Activated CD4-positive, alpha-beta memory T cell treated with anti-CD3 and anti-CD28 coated beads for 36 hours (primary cell): ENCODE measurements at places on chromosomes 11 and 22. TPM values are rescaled to one million over a fixed set of nuclear protein-coding genes. Genes with fewer than 3 reads are reported as not detected.

- peaks cover 9% of the 10 kb centered on the region for H3K27me3 ChIP-seq
- H3K36me3 ChIP-seq: no peaks in the 10 kb centered on the region
- no peak for DNase-seq
- H3K4me1 ChIP-seq: no peaks in the 10 kb centered on the region
Observed at GRCh38 chr11:86984701-86985100, 29.5 kb upstream of the FZD4 start.

- H3K4me1 ChIP-seq: no peaks in the 10 kb centered on the region
- no peak for DNase-seq
- peaks cover 9% of the 10 kb centered on the region for H3K27me3 ChIP-seq
- H3K27ac ChIP-seq: no peak overlapping the region
- H3K4me3 ChIP-seq: no peak overlapping the region
Observed at GRCh38 chr22:36797374-36797773, 19.5 kb downstream of the PVALB start.

GRCh38 chr11:6233984-6234386, 451 bp downstream of the FHIP1B start:
- H3K27me3 ChIP-seq: no peaks in the 10 kb centered on the region
- DNase-seq: no peak
- peaks cover 41% of the 10 kb centered on the region for H3K4me1 ChIP-seq
- peak overlapping the region; percentile 91 for H3K27ac ChIP-seq

GRCh38 chr11:24521601-24522000, 24.7 kb downstream of the LUZP2 start:
- H3K27me3 ChIP-seq: no peaks in the 10 kb centered on the region
- DNase-seq: no peak
- no peak overlapping the region for H3K27ac ChIP-seq
- H3K4me1 ChIP-seq: no peaks in the 10 kb centered on the region

DNA sequence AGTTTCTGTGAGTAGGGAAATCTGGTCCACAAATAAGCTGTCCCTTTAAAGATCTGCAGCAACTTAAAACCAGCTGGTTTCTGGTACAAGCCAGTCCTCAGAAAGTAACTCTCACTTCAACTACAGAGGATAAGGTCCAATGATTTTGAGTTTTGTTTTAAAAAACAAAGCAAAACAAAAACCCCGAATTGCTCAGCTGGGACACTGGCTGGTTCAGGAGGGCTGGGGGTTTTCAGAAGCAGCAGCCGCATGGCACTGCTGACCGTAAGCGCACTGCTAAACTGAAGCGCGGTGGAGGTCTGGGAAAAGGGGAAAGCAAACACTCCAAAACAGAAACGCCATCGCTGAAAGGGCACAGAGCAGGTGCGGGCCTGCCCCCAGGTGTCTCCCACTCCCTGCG, 59.7 kb downstream of the MICAL3 start:
- H3K27ac ChIP-seq: no peak overlapping the region
- peaks cover 6% of the 10 kb centered on the region for H3K4me1 ChIP-seq
- no peaks in the 10 kb centered on the region for H3K27me3 ChIP-seq
- no peak for DNase-seq

DNA sequence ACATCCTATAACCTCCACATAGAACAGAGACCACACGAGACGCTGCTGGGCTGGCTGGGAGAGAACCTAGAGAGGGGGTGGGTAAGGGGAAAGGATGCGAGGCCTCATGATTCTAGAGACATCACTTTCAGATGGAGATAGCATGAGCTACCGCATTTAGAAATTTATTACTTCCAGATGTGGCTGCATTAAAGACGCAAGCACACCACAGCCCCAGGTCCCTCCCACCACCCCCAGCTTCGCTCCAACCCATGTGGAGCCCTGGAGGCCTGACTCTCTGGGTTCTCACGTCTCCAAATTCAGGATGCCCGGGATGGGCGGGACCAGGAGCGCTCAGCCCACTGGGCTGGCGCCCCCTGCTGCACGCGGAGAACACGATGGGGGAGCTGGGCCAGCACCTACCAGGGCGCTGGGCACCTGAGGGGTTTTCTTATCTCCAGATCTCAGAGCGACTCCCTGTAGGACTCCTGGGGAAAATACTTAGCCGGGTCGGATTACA, 13.6 kb downstream of the MRPL21 start:
- DNase-seq: no peak
- H3K4me1 ChIP-seq: peaks cover 2% of the 10 kb centered on the region
- H3K27ac ChIP-seq: no peak overlapping the region
- no peak overlapping the region for H3K4me3 ChIP-seq

GRCh38 chr11:123405123-123405592, 24.9 kb upstream of the GRAMD1B start:
- peaks cover 6% of the 10 kb centered on the region for H3K27me3 ChIP-seq
- no peaks in the 10 kb centered on the region for H3K36me3 ChIP-seq
- H3K4me3 ChIP-seq: no peak overlapping the region
- DNase-seq: no peak
- H3K4me1 ChIP-seq: peaks cover 33% of the 10 kb centered on the region

GRCh38 chr11:10441652-10442503, 13.2 kb upstream of the AMPD3 start:
- no peaks in the 10 kb centered on the region for H3K36me3 ChIP-seq
- DNase-seq: peak; percentile 51
- no peaks in the 10 kb centered on the region for H3K27me3 ChIP-seq
- H3K4me1 ChIP-seq: peaks cover 25% of the 10 kb centered on the region
- peak overlapping the region; percentile 69 for H3K27ac ChIP-seq
- no peak overlapping the region for H3K4me3 ChIP-seq

DNA sequence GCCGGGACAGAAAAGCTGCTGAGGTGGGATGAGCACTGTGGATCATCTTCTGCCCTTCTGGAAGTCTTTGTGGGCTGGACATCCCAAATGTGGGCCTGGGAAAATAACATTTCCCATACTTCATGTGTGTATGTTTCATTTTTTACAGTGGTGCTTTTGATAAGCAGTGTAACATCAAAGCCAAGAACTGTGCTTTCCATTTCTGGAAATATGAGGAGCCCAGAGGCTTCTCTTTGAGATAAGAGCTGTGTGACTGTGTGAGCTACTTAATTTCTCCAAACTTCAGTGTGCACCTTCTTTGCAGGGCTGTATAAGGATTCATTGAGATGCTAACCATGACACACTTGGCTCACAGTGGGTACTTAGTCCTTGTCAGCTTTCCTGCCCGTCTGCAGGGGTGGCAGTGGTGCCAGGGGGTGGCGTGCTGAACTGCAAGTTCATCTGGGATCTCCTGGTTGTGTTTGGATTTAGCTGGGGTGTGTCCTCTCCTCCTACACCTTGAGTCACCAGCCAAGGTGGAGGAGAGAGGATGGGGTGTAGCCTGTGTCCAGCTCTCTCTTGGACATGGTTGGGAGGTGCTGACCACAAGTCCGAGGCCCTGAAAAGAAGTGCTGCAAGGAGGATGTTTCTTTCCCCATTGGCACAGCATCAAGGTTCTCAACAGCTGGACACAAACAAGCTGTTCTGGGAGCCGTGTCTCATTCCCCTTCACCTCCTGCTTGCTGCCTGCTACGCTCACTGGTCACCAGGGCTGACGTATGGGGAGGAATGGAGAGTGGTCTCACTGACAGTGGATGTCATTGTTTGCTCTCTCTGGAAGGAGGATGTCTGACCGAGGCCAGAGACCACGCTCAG, 139.4 kb downstream of the TEAD1 start:
- no peak for DNase-seq
- no peak overlapping the region for H3K4me3 ChIP-seq
- H3K4me1 ChIP-seq: peaks cover 14% of the 10 kb centered on the region
- H3K27me3 ChIP-seq: peaks cover 23% of the 10 kb centered on the region
- H3K27ac ChIP-seq: no peak overlapping the region

- H3K4me3 ChIP-seq: no peak overlapping the region
- H3K27ac ChIP-seq: no peak overlapping the region
- no peaks in the 10 kb centered on the region for H3K27me3 ChIP-seq
- H3K36me3 ChIP-seq: peaks cover 21% of the 10 kb centered on the region
- H3K4me1 ChIP-seq: peaks cover 15% of the 10 kb centered on the region
Observed at GRCh38 chr11:88315981-88316441, 21.5 kb downstream of the CTSC start.

GRCh38 chr11:17683377-17684161, 35.8 kb upstream of the MYOD1 start:
- H3K4me1 ChIP-seq: no peaks in the 10 kb centered on the region
- H3K36me3 ChIP-seq: no peaks in the 10 kb centered on the region
- H3K27ac ChIP-seq: no peak overlapping the region
- peaks cover 9% of the 10 kb centered on the region for H3K27me3 ChIP-seq

GRCh38 chr11:64924910-64925284, 408 bp downstream of the PPP2R5B start:
- H3K27me3 ChIP-seq: no peaks in the 10 kb centered on the region
- peaks cover 15% of the 10 kb centered on the region for H3K4me1 ChIP-seq
- peak; percentile 42 for DNase-seq
- H3K4me3 ChIP-seq: peak overlapping the region; percentile 85
- H3K36me3 ChIP-seq: peaks cover 2% of the 10 kb centered on the region

GRCh38 chr11:32659672-32660071, 76.0 kb downstream of the EIF3M start:
- H3K27ac ChIP-seq: no peak overlapping the region
- peaks cover 10% of the 10 kb centered on the region for H3K4me1 ChIP-seq
- no peaks in the 10 kb centered on the region for H3K36me3 ChIP-seq
- peaks cover 25% of the 10 kb centered on the region for H3K27me3 ChIP-seq

DNA sequence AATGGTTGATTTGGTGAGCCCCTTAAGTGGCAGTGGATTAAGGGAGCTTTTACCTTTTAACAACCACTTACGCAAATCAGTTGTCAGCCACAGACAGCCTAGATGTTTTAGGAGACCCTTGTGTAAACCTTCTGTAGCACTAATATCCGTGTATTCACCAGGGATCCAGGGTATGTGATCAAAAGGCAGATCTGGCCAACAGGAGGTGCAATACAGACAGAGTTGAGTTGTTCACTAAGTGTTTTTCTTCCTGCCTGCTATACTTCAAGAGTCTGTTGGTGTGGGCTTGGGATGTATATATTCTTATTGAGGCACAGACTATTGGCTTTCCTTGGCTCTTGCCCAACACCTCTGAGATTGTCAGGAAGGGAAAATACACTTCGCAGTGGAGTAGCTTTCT, 175.1 kb downstream of the FAT3 start:
- H3K36me3 ChIP-seq: no peaks in the 10 kb centered on the region
- H3K27me3 ChIP-seq: no peaks in the 10 kb centered on the region
- no peak overlapping the region for H3K27ac ChIP-seq
- DNase-seq: no peak

DNA sequence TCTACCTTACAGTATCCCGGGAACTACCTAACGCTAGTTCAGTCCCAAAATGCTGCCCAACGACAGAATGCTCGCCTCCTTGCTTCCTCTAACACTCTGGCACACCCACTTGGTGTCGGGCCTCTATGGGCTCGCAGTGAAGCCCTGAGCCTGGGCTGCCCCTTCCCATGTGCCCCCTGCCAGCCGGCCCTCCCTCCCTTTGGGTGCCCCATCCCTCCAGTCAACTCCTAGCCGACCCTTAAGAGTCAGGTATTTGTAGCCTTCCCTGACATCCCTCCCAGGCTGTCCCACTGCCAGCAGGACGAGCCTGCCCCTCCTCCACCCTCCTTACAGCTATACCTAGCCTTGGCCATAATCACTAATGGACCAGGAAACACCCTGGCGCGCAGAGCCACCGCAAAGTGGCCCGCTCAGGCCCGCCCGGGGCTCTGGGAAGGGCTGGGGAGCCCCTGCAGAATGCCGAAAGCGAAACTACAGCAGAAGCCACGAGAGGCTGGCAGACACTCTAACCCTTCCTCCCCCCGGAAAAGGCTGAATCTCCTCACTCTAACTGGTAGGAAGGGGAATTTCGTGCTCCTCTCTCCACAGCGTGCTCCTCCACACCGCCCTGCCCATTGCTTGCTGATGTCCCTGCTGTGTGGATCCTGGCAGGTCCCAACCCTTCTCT, 8.2 kb downstream of the CBX7 start:
- H3K4me1 ChIP-seq: peaks cover 31% of the 10 kb centered on the region
- peak; percentile 73 for DNase-seq
- H3K27me3 ChIP-seq: no peaks in the 10 kb centered on the region
- peak overlapping the region; percentile 87 for H3K4me3 ChIP-seq

- no peak overlapping the region for H3K4me3 ChIP-seq
- peaks cover 2% of the 10 kb centered on the region for H3K4me1 ChIP-seq
- H3K36me3 ChIP-seq: no peaks in the 10 kb centered on the region
- H3K27ac ChIP-seq: no peak overlapping the region
Observed at GRCh38 chr11:71425860-71426259, 22.3 kb downstream of the DHCR7 start.

Gene OR10D3
- total RNA-seq: not detected

Gene SEPTIN3
- 2.8 TPM for total RNA-seq

Gene STX5
- 24.6 TPM for total RNA-seq

Gene MRPL21
- total RNA-seq: 80.7 TPM

Gene KDM4D
- 1.6 TPM for total RNA-seq

Gene OR8D4
- total RNA-seq: not detected

Gene LDHAL6A
- not detected for total RNA-seq

Gene SLC25A22
- 28.4 TPM for total RNA-seq

Gene CD6
- total RNA-seq: 271 TPM
